ENCODE measurements at places on chromosomes 3 and 15. TPM values are rescaled to one million over a fixed set of nuclear protein-coding genes. Genes with fewer than 3 reads are reported as not detected.

DNA sequence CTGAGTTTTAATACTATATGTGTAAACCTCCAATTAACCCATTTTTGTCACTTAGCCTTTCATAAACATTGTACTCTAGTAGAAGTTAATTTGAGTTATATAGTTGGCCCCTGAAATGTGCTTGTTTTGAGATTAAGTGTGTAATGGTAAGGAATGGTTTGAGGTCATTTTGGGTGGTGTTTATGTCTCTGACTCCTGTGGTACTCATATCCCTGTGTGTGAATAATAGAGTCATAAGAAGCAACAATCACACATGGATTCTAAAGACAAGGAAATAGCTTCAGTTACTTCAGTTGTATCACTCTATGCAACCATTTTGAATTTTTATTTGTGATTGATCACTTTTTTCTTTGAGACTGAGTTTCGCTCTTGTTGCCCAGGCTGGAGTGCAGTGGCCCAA lies 408.5 kb downstream of the MFSD1 start:
- no peak for DNase-seq

DNA sequence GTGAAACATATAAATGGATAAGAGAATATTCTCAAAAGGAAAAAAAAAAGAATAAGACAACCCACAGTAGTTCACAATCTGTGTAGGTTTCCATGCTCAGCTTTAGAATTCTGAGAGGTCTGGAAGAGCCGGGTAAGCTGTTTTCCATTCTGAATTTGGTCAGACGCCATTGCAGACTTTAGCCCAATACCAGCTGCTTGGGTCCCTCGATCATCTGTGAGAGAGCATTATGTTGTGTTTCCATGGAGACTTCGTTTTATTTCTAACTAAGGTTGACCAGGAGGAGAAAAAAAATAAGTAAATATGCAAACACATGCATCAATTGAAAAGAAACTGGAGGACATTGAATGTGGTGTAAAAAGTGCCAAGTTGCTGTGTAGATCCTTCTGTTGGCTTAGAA lies 25.5 kb downstream of the KCNAB1 start:
- DNase-seq = no peak

DNA sequence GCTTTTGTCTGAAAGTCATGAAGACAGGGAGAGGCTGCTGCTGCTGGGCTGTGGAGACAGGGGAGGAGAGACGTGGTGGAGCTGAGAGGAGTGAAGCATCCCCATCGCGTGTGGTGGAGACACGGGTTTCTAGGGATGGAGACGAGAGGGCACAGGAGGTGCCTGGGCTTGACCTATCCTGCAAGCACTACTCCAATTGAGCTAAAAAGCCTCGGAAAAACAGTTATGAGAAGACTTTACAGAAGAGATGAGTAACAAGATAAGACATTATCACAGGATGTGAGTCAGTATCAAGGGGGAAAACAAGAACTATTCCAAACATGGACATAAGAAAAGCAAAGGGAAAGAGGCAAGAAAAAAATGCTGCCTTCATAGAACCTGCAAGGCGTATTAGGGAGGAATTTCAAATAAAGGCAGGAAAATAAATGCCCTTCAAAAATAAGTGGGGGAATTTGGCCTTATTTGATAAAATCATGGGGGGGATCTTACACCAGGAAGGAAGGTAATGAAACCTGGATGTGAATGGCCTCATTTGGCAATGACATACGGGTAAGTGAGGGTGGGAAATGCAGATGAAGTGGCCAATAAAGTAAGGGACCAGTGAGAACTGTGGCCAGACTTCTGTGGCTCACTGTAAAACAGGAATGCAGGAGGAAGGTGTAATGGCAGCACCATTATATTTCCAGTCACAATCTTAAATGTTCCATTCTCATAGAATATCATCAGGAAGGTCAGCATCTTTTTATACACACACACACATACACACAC lies 97.9 kb downstream of the PLD1 start:
- no peak for DNase-seq

The CCR1 gene
- total RNA-seq = not detected

The GOLGA6L10 gene
- total RNA-seq = not detected

GRCh38 chr3:149871855-149872254 lies 58.8 kb downstream of the RNF13 start:
- DNase-seq = no peak

DNA sequence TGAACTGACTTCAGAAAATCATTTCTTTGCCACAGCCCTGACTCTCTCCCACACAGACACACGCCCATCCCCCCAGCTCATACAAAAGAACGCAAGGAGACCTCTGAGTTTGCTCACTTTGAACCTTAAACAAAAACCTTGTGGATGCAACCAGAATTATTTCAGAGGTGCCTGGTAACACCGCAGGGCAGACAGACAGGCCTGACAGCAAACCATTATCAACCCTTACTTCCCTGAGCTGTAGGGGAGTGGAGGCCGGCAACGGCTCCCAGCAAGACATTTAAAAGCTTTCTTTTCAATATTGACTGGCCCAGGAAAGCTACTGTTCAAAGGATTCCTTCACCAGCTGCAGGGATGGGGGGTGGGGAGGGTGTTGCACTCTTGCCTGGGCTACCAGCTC lies 2.0 kb upstream of the EFCC1 start:
- no peak for DNase-seq

GRCh38 chr15:44183363-44183762 lies 11.7 kb downstream of the FRMD5 start:
- DNase-seq = no peak

DNA sequence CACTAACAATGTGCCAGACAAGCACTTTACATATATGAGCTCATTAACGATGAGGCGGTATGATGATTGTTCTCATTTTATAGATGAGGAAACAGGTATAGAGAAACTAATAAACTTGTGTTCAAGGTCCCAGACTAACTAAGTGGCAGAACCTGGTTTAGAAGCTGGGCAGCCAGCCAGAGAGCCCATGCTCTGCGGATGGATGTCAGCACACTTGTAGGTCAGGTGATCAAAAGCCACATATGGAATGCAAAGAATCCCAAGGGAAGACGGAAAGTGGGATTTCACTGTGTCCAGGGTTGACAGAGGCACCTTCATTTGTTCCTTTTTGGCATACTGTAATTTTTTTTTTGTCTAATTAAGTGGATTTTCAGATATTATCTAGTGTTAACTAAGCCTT lies 103.7 kb downstream of the EFL1 start:
- DNase-seq = no peak

- DNase-seq = no peak
Measured at GRCh38 chr15:68525815-68526214, 53.0 kb upstream of the CORO2B start.

The SLC24A5 gene
- not detected for total RNA-seq

- DNase-seq = no peak
Measured at GRCh38 chr3:28989646-28990089, 291.2 kb upstream of the RBMS3 start.

GRCh38 chr3:72519946-72520604 lies 328.2 kb downstream of the SHQ1 start:
- no peak for DNase-seq

GRCh38 chr15:82624008-82624407 lies 23.2 kb downstream of the CPEB1 start:
- DNase-seq = no peak

- DNase-seq = no peak
Measured at GRCh38 chr3:154188846-154189245, 67.7 kb downstream of the ARHGEF26 start.

DNA sequence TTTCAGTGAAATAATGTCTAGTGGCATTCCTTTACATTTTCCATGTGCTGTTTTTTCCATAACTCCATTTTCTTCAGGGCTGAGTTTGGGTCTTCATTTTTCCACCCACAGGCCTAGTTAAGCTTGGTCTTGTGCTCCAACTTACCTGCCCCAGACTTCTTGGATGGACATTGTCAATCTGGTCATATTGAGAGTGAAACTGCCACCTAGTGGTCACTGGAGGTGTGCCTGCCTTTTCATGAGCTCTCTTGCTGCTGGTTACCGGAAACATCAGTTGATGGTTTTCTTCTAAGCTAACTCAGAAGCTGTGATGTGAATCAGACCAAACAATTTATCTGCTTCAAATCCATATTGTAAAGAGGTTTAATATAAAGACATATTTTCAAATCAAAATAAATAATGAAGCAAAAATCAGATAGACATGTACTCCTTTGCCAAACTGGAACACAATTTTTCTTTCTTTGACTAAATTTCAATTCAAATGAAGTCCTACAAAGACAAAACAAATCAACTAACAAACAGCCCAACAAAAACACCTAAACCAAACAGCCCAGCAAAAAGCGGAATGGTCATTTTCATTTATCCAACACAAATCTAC lies 135.1 kb upstream of the RASGRP1 start:
- DNase-seq = peak; percentile 22

The ALPK3 gene
- 1.1 TPM for total RNA-seq

- DNase-seq = peak; percentile 15
Measured at GRCh38 chr15:71066983-71067382, 48.3 kb upstream of the THSD4 start.

GRCh38 chr3:170128977-170129431 lies 52.5 kb downstream of the PHC3 start:
- DNase-seq = peak; percentile 35

DNA sequence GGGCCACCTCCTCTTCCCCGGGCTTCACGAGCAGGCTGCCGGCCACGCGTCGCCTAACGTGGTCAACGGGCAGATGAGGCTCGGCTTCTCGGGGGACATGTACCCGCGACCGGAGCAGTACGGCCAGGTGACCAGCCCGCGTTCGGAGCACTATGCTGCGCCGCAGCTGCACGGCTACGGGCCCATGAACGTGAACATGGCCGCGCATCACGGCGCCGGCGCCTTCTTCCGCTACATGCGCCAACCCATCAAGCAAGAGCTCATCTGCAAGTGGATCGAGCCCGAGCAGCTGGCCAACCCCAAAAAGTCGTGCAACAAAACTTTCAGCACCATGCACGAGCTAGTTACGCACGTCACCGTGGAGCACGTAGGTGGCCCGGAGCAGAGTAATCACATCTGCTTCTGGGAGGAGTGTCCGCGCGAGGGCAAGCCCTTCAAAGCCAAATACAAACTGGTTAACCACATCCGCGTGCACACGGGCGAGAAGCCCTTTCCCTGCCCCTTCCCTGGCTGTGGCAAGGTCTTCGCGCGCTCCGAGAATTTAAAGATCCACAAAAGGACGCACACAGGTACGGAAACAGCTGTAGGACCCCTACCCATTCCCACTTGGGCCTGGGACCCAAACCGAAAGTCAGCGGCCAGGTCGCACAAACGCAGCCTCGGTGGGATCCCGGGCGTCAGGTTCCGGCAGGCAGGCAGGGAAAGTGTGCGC lies 1.5 kb downstream of the ZIC1 start:
- DNase-seq = peak; percentile 76

DNA sequence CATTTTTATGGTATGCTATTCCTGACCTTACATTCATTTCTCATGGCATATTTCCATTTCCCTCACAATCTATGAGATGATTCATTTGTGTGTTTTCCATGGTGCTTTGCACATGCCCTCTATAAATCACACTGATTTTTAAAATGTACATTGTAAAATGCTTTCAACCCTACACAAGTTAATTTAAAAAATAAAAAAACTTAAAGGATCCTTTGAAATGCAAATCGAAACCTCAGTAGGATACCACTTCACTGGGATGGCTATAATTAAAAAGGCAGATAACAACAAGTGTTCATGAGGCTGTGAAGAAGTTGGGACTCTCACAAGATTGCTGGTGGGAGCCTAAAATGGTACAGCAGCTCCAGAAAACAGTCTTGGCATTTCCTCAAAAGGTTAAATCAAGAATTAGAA lies 83.5 kb downstream of the FMN1 start:
- no peak for DNase-seq

GRCh38 chr15:85795337-85796305 lies 896 bp upstream of the KLHL25 start:
- no peak for DNase-seq

- DNase-seq = peak; percentile 55
Measured at GRCh38 chr3:57709559-57709958, 16.7 kb upstream of the DENND6A start.

GRCh38 chr3:13192471-13193213 lies 119.4 kb upstream of the IQSEC1 start:
- DNase-seq = peak; percentile 26
